HTR-8/SVneo (cell line): ENCODE measurements at places on chromosomes 2 and 18.
A peak's percentile ranks its signal among the peaks of the same experiment; 100 is the strongest.

DNA sequence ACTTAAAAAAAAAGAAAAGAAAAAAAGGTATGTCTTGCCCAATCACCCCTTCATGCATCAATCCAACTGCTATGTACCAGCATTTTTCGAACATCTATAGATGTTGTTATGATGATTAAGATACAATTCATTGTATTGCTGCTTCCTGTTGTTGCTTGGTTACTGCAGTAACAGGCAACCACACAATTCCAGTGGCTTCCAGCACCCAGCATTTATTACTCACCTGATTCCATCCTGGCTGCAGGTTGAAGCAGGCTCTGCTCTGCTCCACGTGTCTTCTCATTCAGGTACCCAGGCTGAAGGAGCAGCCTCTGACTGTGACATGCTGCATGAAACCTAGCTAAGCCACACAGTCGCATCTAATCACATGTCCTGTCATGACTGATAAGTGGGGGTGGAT is 196.9 kb downstream of the INO80D start:
- no peak for DNase-seq

DNA sequence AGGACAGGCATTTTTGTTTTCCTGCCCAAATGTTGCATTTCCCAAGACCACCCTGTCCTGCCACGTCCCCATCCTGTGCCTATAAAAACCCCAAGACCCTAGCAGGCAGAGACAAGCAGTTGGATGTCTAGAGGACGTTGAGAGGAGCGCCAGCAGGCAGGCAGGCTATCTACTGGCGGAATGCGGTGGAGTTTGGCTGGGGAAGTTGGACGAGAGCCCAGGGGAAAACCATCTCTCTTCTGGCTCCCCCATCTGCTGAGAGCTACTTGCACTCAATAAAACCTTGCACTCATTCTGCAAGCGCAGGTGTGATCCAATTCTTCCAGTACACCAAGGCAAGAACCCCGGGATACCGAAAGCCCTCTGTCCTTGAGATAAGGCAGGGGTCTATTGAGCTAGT is 72.5 kb downstream of the ARL6IP6 start:
- no peak for DNase-seq

- no peak for DNase-seq
These were observed 228.3 kb upstream of the ERBB4 start for GRCh38 chr2:212766921-212767320.

GRCh38 chr2:115161771-115162493 is 719.5 kb downstream of the DPP10 start:
- no peak for DNase-seq

DNA sequence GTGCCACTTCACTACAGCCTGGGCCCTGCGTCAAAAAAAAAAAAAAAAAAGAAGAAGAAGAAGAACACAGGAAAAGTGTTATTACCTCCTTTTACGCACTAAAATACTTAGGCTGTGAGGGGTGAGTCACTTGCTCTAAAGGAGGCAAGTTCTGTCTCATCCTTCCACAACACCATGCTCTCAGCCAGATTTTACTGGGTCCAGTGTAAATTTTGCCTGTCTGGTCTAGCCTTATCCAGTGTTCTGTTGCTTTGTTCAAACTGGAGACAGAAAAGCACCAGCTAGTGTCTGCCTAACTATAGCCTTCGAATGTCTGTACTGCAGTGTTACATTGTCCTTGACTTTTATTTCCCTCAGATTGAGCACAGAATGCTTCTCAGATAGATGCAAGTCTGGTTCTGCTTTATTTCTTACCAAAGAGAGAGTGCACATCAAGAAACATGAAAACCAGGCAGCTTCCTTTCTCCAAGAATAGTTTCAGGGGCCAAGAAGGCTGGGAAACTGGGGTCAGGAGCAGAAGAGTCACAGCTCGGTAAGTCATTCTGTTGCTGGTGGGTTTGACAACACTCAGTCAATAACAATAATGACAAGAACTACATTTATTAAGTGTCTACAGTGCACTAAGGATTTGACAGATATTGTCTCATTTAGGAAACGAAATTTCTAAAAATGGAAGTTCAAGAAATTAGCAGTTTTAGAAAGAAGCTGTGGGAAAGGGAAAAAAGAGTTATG is 3.1 kb upstream of the MSGN1 start:
- no peak for DNase-seq

- DNase-seq, result no peak
These were observed 149.9 kb downstream of the LOXHD1 start for GRCh38 chr18:46506974-46507586.

GRCh38 chr2:66509326-66509811 is 74.4 kb downstream of the MEIS1 start:
- no peak for DNase-seq

- DNase-seq, result peak; percentile 11
These were observed 81.5 kb upstream of the PGAP1 start for GRCh38 chr2:197007716-197008628.

DNA sequence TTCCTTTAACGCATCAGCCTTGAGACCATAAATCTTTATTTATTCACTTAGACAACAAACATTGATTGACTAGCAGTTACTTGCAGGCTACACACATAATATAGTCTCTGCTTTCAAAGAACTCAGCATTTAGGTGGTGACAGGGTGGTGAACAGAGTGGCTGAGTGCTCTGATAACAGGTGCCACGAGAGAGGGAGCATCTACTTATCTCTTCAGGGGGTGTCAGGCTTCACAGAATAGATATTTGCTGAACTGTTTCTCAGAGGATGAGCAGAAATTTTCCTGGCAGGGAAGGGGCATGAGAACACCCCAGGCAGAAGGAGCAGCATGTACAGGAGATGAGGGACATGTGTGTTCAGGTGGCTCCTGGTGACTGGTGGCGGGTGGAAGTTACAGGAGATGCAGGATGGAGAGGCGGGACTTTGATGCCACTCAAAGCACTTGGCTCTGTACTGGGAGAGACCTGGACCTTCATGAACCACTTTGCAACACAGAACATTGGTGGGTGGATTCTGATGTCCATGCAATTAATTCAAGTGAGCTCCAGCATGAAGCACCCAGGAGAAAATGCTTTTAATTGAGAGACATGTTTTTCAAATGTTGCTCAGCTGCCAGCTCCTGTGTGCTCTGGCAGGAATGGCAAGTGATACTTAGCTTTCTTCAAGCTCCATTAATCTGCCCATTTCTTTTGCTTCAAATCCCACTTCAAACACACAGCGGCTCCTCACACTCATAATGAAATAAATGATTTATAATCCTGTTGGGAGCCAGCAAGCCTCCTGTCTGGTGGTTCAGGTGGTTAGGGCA is 248.9 kb downstream of the MYCN start:
- no peak for DNase-seq
